H9 (cell line): ENCODE measurements at places on chromosomes 16 and 17. TPM values are rescaled to one million over a fixed set of nuclear protein-coding genes. Genes with fewer than 3 reads are reported as not detected.

KLHL10 gene
- total RNA-seq, result 0.22 and 0.46 TPM in 2 replicates

DNA sequence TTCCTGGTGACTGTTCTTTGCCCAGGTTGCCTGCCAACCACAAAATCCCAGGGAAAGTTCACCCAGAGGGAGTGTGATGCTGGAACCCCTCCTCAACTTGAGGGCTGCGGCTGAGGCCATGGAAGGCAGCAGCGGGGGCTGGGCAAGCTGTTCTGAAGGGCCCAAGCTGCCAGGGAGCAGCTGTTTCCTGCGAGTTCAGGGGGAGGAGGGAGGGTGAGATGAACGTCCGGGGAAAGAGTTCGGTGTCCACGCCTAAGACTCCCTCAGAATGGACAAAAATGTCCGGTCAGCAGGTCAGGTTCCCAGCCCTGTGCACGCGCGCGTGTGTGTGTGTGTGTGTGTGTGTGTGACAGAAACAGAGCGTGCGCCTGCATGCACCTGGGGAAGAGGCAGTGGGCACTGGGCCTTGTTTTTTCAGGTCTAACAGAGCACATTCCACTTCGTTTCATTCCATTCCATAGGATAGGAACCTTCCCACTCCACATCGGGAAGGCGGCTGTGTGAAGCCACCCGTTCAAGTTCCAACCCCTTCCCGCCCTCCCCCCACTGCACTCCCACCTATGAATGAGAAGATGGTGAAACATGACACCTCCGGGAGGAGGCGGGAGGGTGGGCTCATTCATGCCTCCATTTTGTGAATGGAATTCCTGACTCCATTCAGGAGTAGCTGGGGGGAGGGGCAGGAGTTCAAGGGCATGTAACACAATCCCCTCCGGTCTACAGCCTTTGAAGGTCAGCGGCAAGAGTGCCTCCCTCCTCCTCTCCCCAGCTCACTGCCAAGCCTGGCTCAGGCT is 15.7 kb downstream of the ETV4 start:
- DNase-seq, result peak; percentile 100

- no peak for DNase-seq
These were observed 2.7 kb upstream of the SPG7 start for GRCh38 chr16:89505204-89506112.

CCT6B gene
- 1.4 and 1.7 TPM in 2 replicates for total RNA-seq

SDR42E2 gene
- total RNA-seq, result 0.09 TPM in 1 of 2 replicates, not detected in the other

DNA sequence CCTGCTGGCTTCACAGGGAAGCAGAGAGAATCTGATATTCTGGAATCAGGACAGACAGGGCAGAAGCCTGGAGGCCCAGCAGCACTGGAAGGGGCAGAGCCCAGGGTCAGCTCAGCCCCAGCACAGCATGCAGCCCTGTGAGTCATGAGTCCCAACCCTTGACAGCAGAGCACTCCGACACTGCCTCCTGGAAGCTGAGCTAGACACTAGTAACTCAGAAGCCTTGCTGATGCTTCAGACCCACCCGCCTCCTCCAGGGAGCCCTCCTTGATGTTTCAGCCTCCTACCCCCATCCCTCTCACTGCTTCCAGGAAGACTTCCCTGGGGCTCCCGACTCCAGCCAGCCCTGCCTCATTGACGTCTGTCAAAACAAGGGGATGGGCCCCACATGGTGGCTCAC is 6.9 kb downstream of the CAMKK1 start:
- DNase-seq, result no peak
